ENCODE measurements at places on chromosomes 13 and 19.

DNA sequence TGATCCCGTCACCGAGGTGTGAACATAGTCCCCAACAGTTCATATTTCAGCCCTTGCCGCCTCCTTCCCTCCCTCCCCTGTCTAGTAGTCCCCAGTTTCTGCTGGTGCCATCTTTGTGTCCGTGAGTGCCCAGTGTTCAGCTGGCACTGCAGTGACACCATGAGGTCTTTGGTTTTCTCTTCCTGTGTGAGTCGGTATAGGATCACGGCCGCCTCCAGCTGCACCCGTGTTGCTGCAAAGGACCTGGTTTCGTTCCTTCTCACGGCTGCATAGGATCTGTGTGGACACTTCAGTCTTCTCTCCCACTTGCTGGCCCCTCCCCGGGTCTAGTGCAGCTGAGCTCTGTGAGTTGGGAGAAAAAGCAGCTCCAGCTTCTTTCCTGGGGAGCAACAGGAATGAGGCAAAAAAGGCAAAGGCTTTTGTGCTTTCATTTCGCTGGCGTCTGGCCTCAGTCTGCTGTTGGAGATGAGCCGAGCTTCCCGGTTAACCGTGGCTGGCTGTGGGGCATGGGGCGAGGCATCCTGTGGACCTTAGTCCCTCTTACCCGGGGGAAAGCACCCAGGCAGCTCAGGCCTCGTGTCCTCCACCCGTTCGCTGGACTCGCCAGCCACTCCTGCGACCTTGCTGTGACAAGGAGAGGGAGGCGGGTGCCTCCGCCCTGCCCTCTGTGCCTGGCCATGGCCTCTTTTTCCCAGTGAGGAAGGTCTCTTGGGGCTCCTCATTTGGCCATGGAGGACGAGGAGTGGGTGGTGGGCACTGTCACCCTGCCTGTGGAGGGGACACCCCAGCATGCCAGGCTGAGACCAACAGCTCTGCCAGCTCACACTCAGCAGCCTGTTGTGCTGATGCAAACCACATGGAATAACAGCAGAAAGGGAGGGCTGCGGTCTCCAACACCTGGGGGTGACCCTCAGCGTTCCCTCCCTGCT lies 196.5 kb downstream of the TEX29 start:
- no peak for DNase-seq

DNA sequence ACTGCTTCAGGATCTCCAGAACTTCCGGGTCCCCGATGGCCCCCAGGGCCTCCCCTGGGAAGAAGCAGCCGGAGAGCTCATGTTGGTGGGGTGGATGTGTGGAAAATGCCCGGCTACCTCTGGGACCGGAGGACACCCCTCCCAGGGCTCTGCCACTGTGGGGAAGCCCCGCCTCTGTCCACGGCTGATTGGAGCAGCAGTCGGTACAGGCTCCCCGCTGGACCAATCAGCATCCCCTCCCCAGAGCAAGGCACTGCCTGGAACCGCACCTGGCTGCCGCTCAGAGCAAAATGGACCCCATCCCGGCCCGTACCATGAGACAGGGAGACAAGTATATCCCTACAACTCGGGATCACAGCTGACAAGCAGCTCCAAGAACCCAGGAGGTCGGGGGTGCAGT lies 6.4 kb downstream of the DOHH start:
- DNase-seq, result no peak

DNA sequence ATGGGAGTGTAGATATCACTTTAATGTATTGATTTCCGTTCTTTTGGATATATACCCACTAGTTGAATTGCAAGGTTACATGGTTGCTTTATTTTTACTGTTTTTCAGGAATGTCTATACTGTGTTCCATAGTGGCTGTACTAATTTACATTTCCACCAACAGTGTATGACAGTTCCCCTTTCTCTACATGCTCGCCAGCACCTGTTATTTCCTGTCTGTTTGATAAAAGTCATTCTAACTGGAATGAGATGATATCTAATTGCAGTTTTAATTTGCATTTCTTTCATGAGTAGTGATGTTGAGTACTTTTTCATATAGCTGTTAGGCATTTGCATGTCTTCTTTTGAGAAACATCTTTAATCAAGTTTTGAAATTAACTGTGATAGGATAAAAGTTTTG lies 818.6 kb downstream of the SLITRK6 start:
- DNase-seq, result no peak

DNA sequence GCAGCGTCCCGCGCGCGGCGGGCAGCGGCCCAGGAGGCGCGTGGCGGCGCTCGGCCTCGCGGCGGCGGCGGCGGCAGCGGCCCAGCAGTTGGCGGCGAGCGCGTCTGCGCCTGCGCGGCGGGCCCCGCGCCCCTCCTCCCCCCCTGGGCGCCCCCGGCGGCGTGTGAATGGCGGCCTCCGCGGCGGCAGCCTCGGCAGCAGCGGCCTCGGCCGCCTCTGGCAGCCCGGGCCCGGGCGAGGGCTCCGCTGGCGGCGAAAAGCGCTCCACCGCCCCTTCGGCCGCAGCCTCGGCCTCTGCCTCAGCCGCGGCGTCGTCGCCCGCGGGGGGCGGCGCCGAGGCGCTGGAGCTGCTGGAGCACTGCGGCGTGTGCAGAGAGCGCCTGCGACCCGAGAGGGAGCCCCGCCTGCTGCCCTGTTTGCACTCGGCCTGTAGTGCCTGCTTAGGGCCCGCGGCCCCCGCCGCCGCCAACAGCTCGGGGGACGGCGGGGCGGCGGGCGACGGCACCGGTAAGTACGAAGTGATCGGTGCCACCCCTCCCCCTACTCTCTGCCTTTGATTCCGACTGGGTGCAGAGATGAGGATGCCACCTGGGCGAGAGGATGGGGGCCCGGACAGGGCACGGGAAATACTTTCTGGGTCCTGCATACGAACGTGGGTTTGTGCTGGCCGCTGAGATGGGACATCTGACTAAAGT lies 874 bp downstream of the TRIM28 start:
- DNase-seq, result peak; percentile 64

- DNase-seq, result no peak
Observed at GRCh38 chr19:54230031-54230430, 7.2 kb upstream of the LILRB3 start.

GRCh38 chr19:44113784-44114390 lies 688 bp downstream of the ZNF225 start:
- DNase-seq, result no peak

GRCh38 chr13:30796132-30796572 lies 60.8 kb downstream of the ALOX5AP start:
- no peak for DNase-seq

GRCh38 chr19:51889934-51890333 lies 2.2 kb upstream of the ZNF577 start:
- DNase-seq, result no peak

GRCh38 chr13:41694545-41695301 lies 237.4 kb downstream of the RGCC start:
- no peak for DNase-seq

- DNase-seq, result peak; percentile 82
Observed at GRCh38 chr13:52450012-52450792, at the start of gene VPS36. TSS of gene VPS36 (minus strand) at chr13:52450634. CDS start at chr13:52450594, 40 bp downstream.

DNA sequence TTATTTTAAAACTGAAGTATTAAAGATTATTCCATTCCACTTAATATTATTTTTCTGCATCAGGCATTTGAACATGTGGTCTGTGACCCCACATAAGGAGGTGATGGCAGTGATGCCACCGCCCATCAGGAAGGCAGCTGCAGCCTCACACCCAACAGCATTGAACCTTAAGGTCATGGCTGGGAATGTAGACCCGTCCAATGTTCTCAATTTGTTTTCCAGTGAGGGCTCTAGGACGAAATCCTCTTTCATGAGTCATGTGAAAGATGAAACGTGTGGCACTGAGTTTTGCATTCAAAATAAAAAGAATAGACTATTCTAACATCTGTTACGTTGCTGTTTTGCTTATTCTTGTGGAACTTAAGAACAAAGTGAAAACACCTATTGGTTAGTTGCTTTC lies 74.5 kb upstream of the ANKRD10 start:
- DNase-seq, result no peak

- no peak for DNase-seq
Observed at GRCh38 chr13:25292301-25292700, 5.0 kb upstream of the MTMR6 start.

GRCh38 chr19:3186160-3186688 lies 494 bp downstream of the NCLN start:
- DNase-seq, result no peak

DNA sequence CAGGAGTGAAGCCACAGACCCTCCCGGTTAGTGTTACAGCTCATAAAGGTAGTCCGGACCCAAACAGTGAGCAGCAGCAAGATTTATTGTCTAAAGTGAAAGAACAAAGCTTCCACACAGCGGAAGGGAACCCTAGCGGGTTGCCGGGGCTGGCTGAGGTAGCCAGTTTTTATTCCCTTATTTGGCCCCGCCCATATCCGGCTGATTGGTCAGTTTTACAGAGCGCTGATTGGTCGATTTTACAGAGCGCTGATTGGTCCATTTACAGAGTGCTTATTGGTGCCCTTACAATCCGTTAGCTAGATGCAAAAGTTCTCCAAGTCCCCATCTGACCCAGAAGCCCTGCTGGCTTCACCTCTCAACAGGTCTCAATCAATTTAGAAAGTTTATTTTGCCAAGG lies 126.0 kb upstream of the RFC3 start:
- no peak for DNase-seq

DNA sequence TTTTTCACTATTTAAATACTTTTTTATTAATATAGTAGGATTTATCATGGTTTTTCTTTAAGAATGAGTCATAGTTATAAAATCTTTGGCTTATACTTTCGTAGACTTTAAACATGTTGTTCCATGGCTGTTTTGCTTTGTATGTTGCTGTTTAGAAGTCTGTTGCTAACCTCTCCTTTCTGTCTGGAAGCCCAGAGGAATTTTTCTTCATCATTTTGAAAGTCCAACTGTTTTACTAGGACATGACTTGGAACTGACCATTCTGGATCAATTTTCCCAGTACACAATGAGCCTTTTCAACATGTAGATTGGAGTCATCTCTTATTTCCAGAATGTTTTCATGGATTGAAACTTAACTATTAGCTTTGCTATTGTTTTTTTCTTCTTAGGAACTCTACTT lies 7.9 kb downstream of the CAB39L start:
- no peak for DNase-seq

DNA sequence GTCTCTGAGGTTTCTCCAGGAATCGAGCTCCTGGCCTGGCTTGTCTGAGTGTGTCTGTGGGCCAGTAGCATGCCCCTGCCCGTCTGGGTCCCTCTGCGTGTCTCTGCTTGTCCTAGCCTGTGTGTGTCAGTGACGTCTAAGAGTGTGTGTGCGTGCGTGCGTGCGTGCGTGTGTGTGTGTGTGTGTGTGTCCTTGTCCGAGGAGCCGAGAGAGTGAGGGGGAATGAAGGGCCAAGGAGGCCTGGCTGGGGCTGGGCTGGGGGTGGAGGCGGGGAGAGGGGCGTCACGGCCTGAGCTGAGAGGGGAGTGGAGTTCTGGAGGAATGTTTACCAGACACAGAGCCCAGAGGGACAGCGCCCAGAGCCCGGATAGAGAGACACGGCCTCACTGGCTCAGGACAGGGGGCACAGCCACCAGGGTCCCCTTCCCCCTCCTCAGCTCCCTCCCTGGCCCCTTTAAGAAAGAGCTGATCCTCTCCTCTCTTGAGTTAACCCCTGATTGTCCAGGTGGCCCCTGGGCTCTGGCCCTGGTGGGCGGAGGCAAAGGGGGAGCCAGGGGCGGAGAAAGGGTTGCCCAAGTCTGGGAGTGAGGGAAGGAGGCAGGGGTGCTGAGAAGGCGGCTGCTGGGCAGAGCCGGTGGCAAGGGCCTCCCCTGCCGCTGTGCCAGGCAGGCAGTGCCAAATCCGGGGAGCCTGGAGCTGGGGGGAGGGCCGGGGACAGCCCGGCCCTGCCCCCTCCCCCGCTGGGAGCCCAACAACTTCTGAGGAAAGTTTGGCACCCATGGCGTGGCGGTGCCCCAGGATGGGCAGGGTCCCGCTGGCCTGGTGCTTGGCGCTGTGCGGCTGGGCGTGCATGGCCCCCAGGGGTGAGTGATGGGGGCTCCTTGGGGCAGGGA lies at the start of gene AXL:
Gene AXL, plus strand, starts transcription at position 609 of the 893 bp plus-strand sequence. Its CDS starts 170 bp downstream, at position 779.
- no peak for DNase-seq

- DNase-seq, result no peak
Observed at GRCh38 chr19:4744451-4745174, 21.0 kb upstream of the DPP9 start.

- DNase-seq, result peak; percentile 28
Observed at GRCh38 chr13:19862481-19863313, 752 bp downstream of the ZMYM5 start.

DNA sequence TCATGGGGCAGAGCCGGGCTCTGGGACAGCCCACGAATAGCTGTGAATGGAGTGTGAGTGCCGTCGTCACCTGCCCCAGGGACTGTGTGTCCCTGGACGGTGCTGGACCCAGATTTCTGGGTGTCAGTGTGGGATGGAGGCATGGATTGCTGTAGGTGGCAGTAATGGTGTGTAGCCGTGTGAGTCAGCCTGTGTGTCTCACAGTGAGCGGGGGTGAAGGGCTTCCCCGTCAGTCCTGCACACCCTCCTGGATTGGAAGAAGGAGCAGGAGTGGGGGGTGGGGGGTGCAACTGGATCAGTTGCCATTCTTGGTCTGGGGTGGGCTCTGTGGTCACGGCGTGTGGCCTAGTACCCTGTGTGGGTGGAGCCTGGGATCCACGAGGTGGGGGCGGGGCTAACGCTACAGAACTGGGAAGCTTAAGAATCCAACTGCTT lies 6.5 kb upstream of the LTBP4 start:
- no peak for DNase-seq

- DNase-seq, result no peak
Observed at GRCh38 chr19:13761423-13761822, 2.9 kb upstream of the MRI1 start.

DNA sequence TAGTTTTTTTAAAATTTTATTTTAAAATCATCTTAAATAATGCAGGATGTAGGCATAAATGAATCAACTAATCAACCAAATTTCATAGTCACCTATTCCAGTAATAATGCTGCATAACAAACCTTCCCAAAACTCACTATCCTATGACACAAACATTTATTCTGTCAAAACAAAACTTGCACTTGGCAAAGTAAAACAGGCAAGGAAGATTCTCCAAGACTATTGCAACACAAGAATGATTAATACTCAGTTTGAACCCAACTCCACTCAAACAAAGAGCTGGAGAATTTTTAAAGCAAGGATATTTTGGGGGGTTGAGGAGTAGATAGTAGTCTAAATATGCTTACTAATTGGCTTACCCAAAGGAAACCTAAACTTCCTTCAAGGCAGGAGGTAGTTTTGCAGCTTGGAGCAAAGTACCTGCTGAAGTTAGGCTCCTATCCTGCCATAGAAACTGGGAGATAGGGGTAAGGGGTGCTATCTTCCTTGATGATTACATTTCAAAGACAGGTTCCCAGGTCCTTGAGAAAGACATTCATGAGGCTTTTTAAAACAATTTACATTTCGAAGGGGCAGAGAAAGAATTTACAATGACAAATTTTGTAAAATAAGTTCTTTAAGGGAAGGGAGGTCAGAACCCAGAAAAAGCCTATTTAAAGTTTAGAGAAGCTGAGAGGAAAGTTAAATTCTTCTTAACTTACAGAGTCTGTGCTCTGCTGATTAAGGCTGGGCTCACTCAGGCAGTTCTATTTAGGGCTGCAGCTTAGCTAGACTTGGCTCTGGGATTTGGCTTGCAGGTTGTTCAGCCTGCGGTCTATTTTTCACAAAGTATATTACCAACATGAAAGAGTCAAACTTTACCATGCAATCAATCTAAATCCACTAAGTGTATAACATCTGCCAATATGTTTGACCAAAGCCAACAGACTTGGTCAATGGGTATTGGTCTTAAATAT lies 549.0 kb downstream of the KCTD12 start:
- DNase-seq, result no peak
